ENCODE measurements at places on chromosomes 1 and 21. TPM values are rescaled to one million over a fixed set of nuclear protein-coding genes. Genes with fewer than 3 reads are reported as not detected.

DNA sequence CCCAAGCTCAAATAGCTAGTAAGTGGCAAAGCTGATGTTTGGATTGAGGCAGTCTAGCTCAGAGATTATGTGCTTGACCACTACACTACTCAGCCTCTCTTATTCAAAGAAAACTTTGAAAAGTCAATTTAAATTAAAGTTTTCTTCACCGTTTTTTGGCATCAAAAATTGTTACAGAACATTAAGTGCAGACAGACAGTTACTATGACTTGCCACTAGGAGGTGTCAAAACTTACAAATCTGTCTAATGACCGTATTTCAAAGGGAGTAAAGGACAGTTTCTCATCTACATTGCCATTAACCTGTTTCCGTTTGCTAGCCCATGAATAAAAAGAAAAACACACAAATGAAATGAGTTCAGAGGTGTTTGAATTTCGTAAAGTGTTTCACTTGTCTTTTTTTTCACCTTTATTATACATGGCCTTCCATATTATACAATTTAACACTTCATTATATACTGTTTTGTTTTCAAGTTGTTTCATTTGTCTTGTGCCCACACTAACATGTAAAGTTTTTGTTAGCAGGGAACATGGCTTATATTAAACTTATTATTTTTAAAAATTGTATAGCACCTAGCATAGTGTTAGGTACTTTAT is 57.4 kb upstream of the MTF2 start:
- peak; percentile 17 for DNase-seq

GRCh38 chr1:26290882-26291261 is 11.0 kb downstream of the SH3BGRL3 start:
- no peak for DNase-seq

S100A1 gene
- 0.24 TPM for total RNA-seq

PGLYRP4 gene
- total RNA-seq, result 0.48 TPM

OR2L5 gene
- total RNA-seq, result 3.4 TPM

AZIN2 gene
- 4.6 TPM for total RNA-seq

Data from umbilical cord (tissue), 2 donors.